Kidney tubule cell (primary cell): ENCODE measurements at places on chromosomes 3 and 15.

GRCh38 chr3:50417637-50418033, 58.3 kb upstream of the TMEM115 start:
- peak; percentile 15 for DNase-seq

GRCh38 chr3:116896116-116896515, 186.5 kb downstream of the TUSC7 start:
- peak; percentile 56 for DNase-seq

DNA sequence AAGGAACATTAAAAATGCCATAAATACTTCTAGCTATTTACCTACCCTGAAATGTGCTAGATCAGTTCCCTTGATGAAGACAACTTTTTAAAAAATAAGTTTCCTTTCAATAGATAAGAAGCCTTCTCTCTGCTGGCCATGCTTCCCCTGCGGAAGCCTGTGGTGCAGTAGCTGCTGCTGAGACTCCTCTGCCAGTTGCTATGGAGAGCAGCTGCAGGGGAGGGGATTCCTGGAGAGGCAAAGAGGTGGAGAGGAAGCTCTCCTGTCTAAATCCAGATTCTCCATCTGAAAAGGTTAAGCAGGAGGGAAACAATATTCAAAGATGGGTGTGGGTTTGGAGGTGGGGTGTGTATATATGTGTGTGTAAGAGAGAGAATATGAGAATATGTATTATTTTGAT, 69.8 kb upstream of the BFSP2 start:
- no peak for DNase-seq

DNA sequence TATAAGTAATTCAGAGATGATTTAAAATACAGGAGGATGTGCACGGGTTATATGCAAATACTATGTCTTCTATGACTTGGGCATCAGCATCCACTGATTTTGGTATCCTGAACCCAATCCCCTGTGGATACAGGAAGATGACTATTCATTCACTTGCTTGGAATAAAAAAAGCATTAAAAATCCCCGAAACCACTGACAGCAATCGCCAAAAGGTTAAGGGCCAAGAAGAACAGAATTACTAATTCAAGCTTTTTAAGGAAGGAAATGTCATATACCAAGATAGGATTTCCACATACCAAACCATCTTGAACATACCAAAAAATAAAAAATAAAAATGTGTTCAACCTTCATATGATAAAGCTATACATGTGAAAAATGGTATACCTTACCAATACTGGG, 93.7 kb downstream of the DLG1 start:
- no peak for DNase-seq

DNA sequence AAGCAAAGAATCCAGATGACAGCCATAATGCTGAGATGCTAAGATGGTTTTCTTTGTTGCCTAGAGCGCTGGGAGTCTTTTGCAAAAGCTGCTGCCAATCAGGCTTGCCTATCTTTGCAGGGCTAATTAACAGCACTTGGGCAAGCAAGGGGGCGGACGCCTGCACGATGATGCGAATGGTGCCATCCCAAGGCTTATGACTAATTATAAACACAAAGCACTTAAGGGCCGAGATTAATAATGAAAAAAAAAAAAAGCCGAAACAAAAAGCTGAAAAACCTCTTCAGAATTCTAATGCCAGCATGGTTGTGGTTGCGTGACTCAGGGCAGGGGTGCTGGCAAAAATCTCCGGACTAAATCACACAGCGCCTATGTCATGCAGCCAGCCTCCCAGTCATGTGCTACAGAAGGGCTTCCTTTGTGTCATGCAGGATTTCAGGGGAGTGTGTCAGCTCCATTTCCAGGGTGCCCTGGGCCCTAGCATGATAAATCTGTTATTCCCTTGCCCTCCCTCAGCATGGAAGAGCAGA, 185.0 kb upstream of the ANKRD28 start:
- DNase-seq, result peak; percentile 96

GRCh38 chr3:131142580-131142979, 115.9 kb downstream of the NEK11 start:
- DNase-seq, result no peak

GRCh38 chr3:100928638-100929428, 64.4 kb downstream of the ABI3BP start:
- peak; percentile 57 for DNase-seq

- DNase-seq, result no peak
Measured at GRCh38 chr3:157238457-157238856, 78.5 kb upstream of the CCNL1 start.

GRCh38 chr3:38969317-38970235, 82.2 kb downstream of the SCN11A start:
- DNase-seq, result no peak

- DNase-seq, result no peak
Measured at GRCh38 chr15:84731774-84732173, 15.8 kb upstream of the SEC11A start.

- no peak for DNase-seq
Measured at GRCh38 chr3:66485291-66485968, 15.4 kb downstream of the LRIG1 start.

GRCh38 chr3:55721716-55722484, 234.8 kb upstream of the WNT5A start:
- DNase-seq, result peak; percentile 14

DNA sequence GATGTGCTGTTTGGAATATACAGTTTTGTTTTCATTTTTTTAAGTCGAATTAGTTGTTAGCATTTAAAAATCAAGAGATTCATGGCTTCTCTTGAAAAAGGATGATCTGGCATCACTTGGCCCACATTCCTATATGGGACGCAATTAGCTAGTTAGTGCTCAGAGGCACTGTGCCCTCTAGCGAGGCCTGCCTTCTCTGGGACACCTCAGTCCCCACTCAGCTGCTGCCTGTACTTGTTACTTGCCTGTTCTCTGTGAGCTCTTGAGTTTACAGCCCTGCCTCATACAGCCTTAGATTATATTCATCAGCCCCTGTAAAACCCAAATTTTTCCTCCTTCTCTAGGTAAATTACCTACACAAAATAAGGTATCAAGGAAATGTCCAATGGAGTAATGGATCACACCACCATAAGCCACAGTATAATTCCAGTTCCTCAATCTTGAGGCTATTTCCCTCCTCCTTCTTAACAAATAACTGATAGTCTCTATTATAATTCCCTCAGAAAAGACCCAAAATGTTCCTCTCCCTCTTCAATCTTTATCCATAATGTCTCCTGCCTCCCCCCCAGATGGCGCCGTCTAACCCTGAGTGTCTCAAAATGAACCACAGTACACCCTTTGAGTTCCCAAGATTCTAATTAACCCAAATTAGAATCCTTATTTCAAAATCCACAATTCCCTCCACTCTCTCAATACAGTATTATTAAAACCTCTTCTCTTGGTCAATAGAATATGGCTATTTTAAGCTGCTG, 2.7 kb downstream of the ZMAT3 start:
- peak; percentile 21 for DNase-seq
